ENCODE measurements at places on chromosomes 11 and 22. TPM values are rescaled to one million over a fixed set of nuclear protein-coding genes. Genes with fewer than 3 reads are reported as not detected.

DNA sequence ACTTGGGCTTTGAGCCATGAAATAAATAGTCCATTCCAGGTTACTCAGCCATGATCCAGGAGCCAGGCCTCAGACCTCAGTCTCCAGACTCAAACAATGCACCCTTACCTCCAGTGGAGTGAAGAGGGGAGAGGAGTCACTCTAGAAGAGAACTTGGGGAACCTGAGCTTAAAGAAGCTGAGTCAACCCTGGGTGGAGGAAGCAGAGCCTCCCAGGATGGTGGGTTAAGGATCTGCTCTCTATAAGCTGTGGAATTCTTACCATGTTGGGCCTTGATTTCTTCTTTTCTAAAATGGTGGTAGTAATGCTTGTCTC is 113.2 kb downstream of the NECTIN1 start:
- no peak for DNase-seq

The KCTD14 gene
- 10.3 TPM for total RNA-seq

DNA sequence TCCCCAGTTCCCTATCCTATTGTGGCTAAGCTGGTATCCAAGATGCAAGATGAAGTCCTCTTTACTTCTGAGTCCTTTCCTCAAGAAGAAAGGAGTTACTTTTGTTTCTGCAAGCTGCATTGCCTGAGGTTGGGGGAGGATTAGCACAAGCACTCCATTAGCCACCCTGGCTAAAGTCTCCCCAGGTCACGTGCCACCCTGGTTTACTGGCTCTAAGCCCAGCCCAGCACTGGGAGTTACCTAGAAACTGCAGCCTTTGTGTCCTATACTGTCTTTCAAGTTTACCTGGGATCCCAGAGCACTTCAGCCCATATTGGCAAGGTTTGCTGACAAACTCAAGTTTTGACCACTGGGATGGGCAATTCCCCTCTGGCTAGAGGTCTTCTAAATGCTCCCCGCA is 78.4 kb upstream of the DBX1 start:
- no peak for DNase-seq

The PYGM gene
- not detected for total RNA-seq
